ENCODE measurements at places on chromosomes 5 and 9. TPM values are rescaled to one million over a fixed set of nuclear protein-coding genes. Genes with fewer than 3 reads are reported as not detected.

SLC6A19 gene
- 0.10 TPM for total RNA-seq

SLC1A3 gene
- 456 TPM for total RNA-seq

PCA3 gene
- total RNA-seq: 0.50 TPM

- no peak overlapping the region for H3K27ac ChIP-seq
- no peaks in the 10 kb centered on the region for H3K27me3 ChIP-seq
- peaks cover 35% of the 10 kb centered on the region for H3K4me1 ChIP-seq
- no peak overlapping the region for H3K4me3 ChIP-seq
- peaks cover 10% of the 10 kb centered on the region for H3K36me3 ChIP-seq
Measured at GRCh38 chr9:137664676-137665075, 45.9 kb downstream of the EHMT1 start.

DNA sequence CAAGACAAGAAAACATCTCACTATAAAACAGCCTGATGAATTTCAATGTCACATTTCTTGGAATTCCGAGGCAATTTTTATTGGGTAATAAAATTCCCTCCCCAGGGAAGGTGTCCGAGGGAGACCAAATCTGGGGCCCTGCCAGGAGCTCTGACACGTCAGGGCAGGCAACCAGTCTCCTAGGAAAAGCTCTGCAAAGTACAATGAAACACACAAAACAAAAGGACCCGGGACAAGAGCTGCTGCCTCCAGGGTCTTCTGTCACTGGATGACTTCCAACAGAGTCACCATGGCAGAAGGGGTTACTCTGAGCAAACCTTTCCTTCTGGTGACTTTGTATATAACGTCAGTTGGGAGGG, 50.8 kb downstream of the SAXO1 start:
- H3K4me1 ChIP-seq: peaks cover 18% of the 10 kb centered on the region
- no peaks in the 10 kb centered on the region for H3K36me3 ChIP-seq
- H3K27me3 ChIP-seq: no peaks in the 10 kb centered on the region
- H3K4me3 ChIP-seq: no peak overlapping the region

DNA sequence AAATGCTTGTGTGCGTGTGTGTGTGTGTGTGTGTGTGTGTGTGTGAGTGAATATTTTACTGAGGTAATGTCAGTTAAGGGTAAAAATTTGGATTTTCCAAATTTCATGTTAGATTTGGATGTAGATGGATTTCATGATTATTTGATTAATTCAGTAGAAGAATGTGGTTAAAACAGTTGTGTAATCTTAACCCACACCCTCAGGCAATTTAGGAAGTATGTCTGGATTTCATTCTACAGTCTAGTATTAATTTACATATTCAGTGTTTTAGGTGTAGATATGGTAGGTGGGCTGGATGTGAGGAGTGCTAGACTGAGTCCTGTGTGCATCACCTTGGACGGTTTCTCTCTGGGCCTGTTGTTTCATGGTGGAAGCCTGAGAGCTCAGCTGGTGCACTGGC, 99.1 kb upstream of the CKMT2 start:
- H3K27ac ChIP-seq: no peak overlapping the region
- H3K4me1 ChIP-seq: no peaks in the 10 kb centered on the region
- H3K27me3 ChIP-seq: no peaks in the 10 kb centered on the region
- no peaks in the 10 kb centered on the region for H3K36me3 ChIP-seq
- DNase-seq: no peak
- no peak overlapping the region for H3K4me3 ChIP-seq

- no peaks in the 10 kb centered on the region for H3K4me1 ChIP-seq
- DNase-seq: no peak
- H3K36me3 ChIP-seq: no peaks in the 10 kb centered on the region
- no peaks in the 10 kb centered on the region for H3K27me3 ChIP-seq
Measured at GRCh38 chr5:119009131-119009530, 20.8 kb upstream of the DTWD2 start.

- no peaks in the 10 kb centered on the region for H3K36me3 ChIP-seq
- no peaks in the 10 kb centered on the region for H3K27me3 ChIP-seq
- H3K27ac ChIP-seq: no peak overlapping the region
- H3K4me3 ChIP-seq: no peak overlapping the region
- H3K4me1 ChIP-seq: no peaks in the 10 kb centered on the region
- DNase-seq: no peak
Measured at GRCh38 chr5:61455179-61456006, 123.3 kb downstream of the ZSWIM6 start.

DNA sequence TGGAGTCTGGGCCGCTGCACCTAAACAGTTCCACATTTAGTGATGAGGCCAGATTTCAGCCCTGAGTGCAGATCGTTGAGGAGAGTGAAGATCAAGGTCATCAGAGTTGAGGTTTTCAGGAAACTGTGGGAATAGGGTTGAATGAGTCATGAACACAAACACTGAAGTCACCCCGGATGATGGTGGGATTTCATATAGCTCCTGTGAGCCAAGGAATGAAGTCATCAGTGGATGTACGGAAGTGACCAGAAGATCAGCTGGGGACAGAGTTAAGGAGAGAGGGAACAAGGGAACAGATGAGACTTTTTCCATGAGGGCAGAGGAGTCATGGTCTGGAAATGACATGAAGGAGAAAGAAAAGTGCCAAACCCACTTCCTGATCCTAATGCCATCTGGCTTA, 36.5 kb downstream of the PALM2AKAP2 start:
- H3K27me3 ChIP-seq: no peaks in the 10 kb centered on the region
- no peaks in the 10 kb centered on the region for H3K36me3 ChIP-seq

GRCh38 chr5:119899981-119900380, 270.6 kb downstream of the FAM170A start:
- no peaks in the 10 kb centered on the region for H3K27me3 ChIP-seq
- no peak overlapping the region for H3K4me3 ChIP-seq
- no peaks in the 10 kb centered on the region for H3K4me1 ChIP-seq
- no peaks in the 10 kb centered on the region for H3K36me3 ChIP-seq
- no peak for DNase-seq

- no peak overlapping the region for H3K27ac ChIP-seq
- H3K36me3 ChIP-seq: no peaks in the 10 kb centered on the region
- H3K4me3 ChIP-seq: no peak overlapping the region
- H3K4me1 ChIP-seq: peaks cover 18% of the 10 kb centered on the region
- no peak for DNase-seq
- H3K27me3 ChIP-seq: no peaks in the 10 kb centered on the region
Measured at GRCh38 chr5:178273665-178274541, 41.3 kb upstream of the PHYKPL start.

Measured in spinal cord (tissue), 10 donors.